ENCODE measurements at places on chromosomes 1 and 21.

DNA sequence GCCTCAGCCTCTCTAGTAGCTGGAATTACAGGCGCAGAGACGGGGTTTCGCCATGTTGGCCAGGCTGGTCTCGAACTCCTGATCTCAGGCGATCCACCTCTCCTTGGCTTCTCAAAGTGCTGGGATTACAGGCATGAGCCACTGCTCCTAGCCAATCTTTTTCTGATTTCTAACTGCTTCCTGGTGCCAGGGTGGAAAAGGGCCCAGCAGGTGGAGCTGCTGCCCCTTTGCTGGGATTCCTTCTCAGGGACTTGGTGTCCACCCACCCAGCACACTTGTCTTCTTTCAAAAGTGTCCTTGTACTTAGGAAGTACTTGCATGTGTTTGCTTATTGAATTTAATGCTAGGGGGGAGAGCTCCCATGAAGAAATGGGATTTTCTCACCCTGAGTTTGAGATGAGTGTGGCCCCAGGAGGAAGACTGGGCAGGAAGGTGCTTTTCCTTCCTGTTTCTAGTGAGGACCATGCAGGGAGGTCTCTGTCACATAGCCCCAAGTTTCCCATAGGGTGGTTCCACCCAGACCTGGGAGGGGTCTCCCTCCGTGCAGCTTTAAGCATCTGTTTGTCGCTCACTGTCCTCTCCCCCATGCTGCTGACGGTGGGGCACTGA is 14.2 kb downstream of the UTP11 start:
- no peak for DNase-seq

- DNase-seq: no peak
Observed at GRCh38 chr1:61518670-61519400, 206.1 kb downstream of the TM2D1 start.

DNA sequence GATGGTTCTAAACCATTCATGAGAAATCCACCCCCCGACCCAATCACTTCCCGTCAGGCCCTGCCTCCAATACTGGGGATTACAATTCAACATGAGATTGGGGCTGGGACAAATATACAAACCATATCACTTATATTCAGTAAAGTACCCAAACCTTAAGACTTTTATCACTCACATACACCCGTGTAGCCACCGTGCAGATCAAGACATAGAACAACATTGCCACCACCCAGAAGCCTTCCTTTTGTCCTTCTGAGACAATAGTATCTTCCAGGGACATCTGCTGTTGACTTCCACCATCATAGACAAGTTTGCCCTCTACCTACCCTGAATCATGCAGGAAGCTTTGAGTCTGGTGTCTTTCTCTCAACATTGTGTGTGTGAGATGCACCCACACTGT is 37.5 kb downstream of the CLIC6 start:
- no peak for DNase-seq

DNA sequence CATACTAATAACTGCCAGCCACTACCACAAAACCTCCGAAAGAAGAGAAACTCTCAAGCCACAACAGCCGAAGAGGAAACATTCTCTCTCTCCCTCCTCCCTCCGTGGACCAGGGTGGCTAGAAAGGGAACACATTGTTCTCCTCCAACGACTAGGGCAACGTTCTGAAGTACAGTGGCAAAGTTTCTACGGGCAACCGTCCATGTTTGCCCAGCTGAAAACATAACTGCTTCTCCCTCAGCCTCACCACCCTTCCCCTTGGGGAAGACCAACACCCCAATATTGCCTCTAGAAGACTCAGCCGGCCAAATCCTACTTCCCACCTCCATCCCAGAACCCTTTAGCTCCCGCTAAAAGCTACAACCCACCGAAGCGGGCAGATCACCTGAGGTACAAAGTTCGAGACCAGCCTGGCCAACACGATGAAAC is 2.0 kb downstream of the GLUL start:
- no peak for DNase-seq

DNA sequence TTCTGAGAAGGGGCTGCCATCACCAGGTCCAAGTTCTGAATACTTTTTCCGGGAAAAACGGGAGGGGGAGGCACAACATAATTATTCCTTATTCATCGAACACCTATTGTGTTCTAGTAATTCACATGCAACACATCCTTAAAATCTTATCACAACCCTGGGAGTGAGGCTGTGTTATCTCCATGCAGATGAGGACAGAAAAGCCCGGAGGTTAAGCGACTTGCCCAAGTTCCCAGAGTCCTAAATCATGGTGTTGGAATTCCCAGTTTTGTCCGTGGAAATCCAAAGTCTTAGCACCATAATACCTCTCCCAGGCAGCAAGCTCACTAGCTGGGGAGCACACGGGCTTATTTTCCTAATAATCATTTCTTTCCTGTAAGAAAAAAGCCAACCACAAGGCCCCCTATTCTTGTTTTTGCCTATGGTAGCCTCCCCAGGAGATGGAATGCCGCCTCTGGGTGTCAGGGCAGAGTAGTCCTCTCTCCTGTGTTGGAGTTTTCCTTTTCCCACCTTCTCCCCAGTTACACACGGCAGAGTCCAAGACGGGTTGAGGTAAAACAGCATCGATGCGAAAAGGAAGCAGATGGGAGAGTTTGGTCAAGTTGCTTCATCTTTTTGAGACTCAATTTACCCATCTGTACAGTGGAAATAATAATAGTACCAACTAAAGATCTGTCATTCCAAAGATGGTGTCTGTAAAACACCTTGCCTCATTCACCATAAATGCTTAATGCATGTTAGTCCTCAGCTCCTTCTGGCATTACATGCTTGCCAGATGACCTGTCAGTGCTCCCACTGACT is 228.0 kb upstream of the TMEM51 start:
- DNase-seq: no peak

GRCh38 chr1:155256058-155256852 is 972 bp upstream of the ENTREP3 start:
- no peak for DNase-seq

GRCh38 chr21:32413015-32413504 is 554 bp downstream of the EVA1C start:
- no peak for DNase-seq

DNA sequence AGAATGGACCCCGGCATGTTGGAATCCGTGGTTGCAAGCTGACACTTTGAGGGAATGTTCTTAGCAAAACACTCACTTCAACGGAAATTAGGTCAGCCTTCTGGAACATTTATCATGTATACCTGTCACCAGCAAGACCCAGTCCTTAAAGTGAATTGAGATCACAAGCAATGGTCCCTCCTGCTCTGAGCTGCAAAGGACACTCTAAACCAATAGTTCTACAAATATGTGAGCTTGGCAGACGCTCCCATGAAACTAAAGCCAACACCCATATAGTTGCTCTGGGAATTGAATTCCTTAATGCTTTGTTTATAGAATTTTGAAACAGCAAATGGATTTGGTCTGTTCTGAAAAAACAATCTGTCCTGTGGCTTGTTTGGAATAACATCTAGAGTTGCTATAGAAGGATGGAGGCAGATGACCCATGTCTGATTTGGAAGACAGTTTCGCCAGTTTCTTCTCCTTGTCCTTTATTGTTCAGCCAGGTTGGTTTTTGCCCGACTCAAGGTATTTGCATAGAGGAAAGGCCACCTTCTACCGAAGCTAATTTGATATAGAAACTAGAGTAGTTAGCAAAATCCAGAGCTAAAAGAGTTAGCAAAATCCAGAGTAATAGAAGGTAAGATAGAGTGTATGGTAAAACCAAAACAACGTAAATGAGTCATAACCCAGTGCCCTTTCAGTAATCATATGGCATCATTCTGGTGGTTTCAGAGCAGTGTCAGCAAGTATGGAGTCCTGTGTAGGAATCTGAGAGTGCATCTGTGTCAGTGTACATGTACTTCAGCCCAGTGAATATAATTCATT is 236.2 kb downstream of the NFIA start:
- no peak for DNase-seq

GRCh38 chr1:96445302-96445701 is 276.3 kb upstream of the PTBP2 start:
- DNase-seq: no peak

- no peak for DNase-seq
Observed at GRCh38 chr1:193589597-193590040, 403.2 kb upstream of the B3GALT2 start.

- DNase-seq: no peak
Observed at GRCh38 chr1:244221991-244222390, 170.9 kb downstream of the ZBTB18 start.

GRCh38 chr1:168134642-168135041 is 2.1 kb downstream of the GPR161 start:
- no peak for DNase-seq
